ENCODE measurements at places on chromosomes 12 and 14. TPM values are rescaled to one million over a fixed set of nuclear protein-coding genes. Genes with fewer than 3 reads are reported as not detected.

The PTHLH gene
- not detected for total RNA-seq

The MDP1 gene
- 11.9 TPM for total RNA-seq

The EAPP gene
- 44.6 TPM for total RNA-seq

The ESRRB gene
- total RNA-seq: not detected

The IAPP gene
- total RNA-seq: not detected

The GLIPR1L2 gene
- total RNA-seq: not detected

The TROAP gene
- 80.4 TPM for total RNA-seq

The LRCOL1 gene
- total RNA-seq: not detected

The HEATR5A gene
- total RNA-seq: 9.4 TPM

The HCAR3 gene
- total RNA-seq: not detected

GRCh38 chr14:103882503-103883262, 35.3 kb upstream of the PPP1R13B start:
- peaks cover 2% of the 10 kb centered on the region for H3K27me3 ChIP-seq
- peaks cover 10% of the 10 kb centered on the region for H3K4me1 ChIP-seq

DNA sequence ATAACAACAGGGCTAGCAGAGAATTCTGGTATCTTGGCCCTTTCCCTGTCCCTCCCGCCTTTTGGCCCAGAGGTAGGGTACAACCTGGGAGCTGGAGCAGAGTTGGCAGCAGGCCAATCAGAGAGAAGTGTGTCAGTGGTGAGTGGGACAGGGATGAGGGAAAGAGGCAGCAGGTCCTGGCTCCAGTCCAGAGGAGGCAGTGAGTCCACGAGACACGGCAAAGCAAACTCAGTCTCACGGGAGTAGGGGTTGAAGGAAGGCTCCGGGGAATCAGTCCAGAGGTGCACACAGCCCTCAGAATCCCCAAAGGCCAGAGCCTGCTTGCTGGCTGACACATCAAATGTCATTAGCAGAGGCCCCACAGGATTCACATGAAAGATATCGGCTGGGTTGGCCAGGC, 7.3 kb downstream of the PAN2 start:
- H3K27ac ChIP-seq: no peak overlapping the region
- peaks cover 12% of the 10 kb centered on the region for H3K4me1 ChIP-seq
- H3K27me3 ChIP-seq: no peaks in the 10 kb centered on the region
- no peak overlapping the region for H3K4me3 ChIP-seq
- H3K36me3 ChIP-seq: peaks cover 17% of the 10 kb centered on the region

DNA sequence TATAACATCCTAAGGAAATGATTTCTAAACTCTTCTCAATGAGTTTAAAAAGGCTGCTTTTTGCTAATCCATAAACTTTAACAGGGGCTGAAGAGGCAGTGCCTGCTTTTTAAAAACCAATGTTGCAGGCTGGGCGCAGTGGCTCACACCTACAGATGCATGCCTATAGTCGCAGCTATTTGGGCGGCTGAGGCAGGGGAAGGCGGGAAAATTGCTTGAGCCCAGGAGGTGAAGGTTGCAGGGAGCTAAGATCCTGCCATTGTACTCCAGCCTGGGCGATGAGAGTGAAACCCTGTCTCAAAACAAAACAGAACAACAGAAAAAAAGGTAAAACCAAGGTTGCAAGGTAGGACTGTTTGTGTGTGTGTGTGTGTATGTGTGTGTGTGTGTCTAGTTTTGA, 531.2 kb downstream of the DIO2 start:
- H3K36me3 ChIP-seq: no peaks in the 10 kb centered on the region
- DNase-seq: no peak
- no peaks in the 10 kb centered on the region for H3K4me1 ChIP-seq
- no peaks in the 10 kb centered on the region for H3K27me3 ChIP-seq

GRCh38 chr14:33755358-33755757, 195.5 kb downstream of the EGLN3 start:
- H3K4me1 ChIP-seq: no peaks in the 10 kb centered on the region
- H3K27me3 ChIP-seq: no peaks in the 10 kb centered on the region
- no peak overlapping the region for H3K27ac ChIP-seq
- no peak overlapping the region for H3K4me3 ChIP-seq
- no peaks in the 10 kb centered on the region for H3K36me3 ChIP-seq

GRCh38 chr12:66735275-66735674, 56.4 kb upstream of the GRIP1 start:
- no peaks in the 10 kb centered on the region for H3K27me3 ChIP-seq
- no peak overlapping the region for H3K27ac ChIP-seq
- H3K36me3 ChIP-seq: no peaks in the 10 kb centered on the region
- H3K4me1 ChIP-seq: no peaks in the 10 kb centered on the region
- DNase-seq: no peak

DNA sequence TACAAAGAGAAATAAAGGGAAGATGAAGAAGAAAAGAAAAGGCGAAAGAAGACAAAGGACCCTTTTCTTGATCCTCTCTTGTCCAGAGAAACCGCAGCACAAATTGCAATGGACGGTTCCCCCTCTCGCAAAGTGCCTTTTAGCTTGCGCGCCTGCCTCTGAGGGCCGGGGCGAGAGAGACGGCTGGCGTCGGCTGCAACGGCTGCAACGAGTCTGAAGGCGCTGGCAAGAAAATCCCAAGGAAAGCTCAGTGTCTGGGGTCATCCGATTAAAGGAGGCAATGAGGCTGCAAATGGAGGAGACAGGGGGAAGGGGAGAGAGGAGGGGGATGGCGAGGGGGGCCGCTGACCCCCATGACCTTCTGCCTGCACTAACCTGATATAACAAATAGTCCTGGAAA, 671.5 kb downstream of the MED13L start:
- no peaks in the 10 kb centered on the region for H3K4me1 ChIP-seq
- no peak overlapping the region for H3K27ac ChIP-seq
- no peaks in the 10 kb centered on the region for H3K36me3 ChIP-seq
- no peak for DNase-seq

GRCh38 chr14:65487783-65488494, 75.4 kb downstream of the FUT8 start:
- H3K4me1 ChIP-seq: peaks cover 26% of the 10 kb centered on the region
- no peak for DNase-seq
- H3K4me3 ChIP-seq: no peak overlapping the region
- peaks cover 44% of the 10 kb centered on the region for H3K36me3 ChIP-seq
- H3K27ac ChIP-seq: peak overlapping the region; percentile 19
- no peaks in the 10 kb centered on the region for H3K27me3 ChIP-seq

DNA sequence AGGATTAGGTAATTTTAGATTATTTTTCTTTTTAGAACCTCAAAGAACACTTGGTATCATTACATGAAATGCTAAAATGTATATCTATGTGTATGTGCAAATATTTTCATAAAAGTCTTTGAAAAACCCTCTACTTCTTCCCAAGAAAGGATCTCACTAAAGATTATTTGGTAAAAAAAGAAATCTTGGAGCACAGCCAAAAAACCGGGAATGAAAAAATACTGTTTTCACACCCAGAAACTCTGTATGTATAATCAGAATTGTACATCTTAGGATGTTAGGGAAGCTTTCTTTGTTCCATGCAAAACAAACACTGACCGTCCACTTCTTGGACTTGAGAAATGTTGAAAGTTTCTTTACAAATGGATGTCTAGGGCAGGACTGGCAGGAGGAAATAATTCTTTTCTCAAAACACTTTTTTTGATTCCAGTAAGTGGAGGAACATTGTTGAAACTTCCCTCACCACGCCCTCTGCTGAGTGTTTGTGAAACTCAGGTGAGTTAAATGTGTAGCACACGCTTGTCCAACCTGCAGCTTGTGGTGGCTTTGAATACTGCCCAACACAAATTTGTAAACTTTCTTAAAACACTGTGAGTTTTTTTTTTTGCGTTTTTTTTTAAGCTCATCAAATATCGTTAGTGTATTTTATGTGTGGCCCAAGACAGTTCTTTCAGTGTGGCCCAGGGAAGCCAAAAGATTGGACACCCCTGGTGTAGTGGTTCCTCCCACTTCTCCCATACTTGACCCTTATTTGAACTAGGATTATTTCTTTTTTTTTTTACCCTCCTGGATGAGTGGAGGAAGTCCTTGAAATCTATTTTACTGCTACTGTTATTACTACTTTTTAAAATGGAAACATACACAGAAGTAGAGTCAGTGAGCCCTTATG, 26.6 kb downstream of the FBXO34 start:
- H3K4me3 ChIP-seq: no peak overlapping the region
- peaks cover 17% of the 10 kb centered on the region for H3K36me3 ChIP-seq
- H3K4me1 ChIP-seq: peaks cover 35% of the 10 kb centered on the region

DNA sequence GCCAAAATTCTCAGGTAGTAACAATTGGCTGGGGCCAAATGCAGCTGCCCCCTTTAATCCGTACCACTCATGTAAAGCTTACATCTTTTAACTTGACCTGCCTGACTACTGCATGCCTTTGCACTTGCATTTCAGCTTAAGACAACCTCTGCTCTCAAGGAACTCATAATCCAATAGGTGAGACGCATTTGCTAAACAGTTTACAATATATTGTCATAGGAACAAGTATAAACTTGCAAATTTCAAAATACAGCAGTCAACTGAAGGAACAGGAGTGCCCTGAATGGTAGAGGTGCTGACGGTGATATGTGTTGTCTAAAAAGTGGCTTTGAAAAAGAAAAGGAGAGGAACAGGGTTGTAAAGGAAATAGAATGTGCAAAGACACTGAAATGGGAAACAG, 3.6 kb upstream of the BRMS1L start:
- H3K36me3 ChIP-seq: no peaks in the 10 kb centered on the region
- peaks cover 2% of the 10 kb centered on the region for H3K27me3 ChIP-seq
- peaks cover 16% of the 10 kb centered on the region for H3K4me1 ChIP-seq
- DNase-seq: no peak
- no peak overlapping the region for H3K27ac ChIP-seq

GRCh38 chr12:54463034-54463433, 10.4 kb downstream of the GTSF1 start:
- no peaks in the 10 kb centered on the region for H3K4me1 ChIP-seq
- peaks cover 41% of the 10 kb centered on the region for H3K27me3 ChIP-seq
- H3K4me3 ChIP-seq: no peak overlapping the region
- DNase-seq: no peak
- no peak overlapping the region for H3K27ac ChIP-seq

DNA sequence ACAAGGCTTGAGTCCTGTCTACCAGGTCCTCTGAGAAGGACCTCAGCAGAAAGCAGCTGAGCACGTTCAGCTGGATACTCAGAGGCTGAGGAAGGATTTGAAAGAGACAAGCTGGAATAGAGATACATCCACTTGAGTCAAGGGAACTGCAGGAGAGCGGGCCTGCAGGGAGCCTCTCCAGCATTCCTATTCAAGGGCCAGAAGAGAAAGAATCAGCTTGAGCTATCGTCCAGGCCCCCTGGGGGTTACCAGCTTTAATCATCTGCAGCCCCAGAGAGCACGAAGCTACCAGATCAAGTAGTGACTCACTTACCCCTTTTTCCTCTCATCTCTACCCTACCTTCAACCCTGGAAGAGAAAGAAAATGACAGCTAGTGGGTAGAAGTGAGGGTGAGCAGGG, 80.9 kb downstream of the NDUFA12 start:
- no peaks in the 10 kb centered on the region for H3K4me1 ChIP-seq
- H3K36me3 ChIP-seq: no peaks in the 10 kb centered on the region
- no peaks in the 10 kb centered on the region for H3K27me3 ChIP-seq
- no peak overlapping the region for H3K4me3 ChIP-seq
- H3K27ac ChIP-seq: peak overlapping the region; percentile 22
- no peak for DNase-seq

DNA sequence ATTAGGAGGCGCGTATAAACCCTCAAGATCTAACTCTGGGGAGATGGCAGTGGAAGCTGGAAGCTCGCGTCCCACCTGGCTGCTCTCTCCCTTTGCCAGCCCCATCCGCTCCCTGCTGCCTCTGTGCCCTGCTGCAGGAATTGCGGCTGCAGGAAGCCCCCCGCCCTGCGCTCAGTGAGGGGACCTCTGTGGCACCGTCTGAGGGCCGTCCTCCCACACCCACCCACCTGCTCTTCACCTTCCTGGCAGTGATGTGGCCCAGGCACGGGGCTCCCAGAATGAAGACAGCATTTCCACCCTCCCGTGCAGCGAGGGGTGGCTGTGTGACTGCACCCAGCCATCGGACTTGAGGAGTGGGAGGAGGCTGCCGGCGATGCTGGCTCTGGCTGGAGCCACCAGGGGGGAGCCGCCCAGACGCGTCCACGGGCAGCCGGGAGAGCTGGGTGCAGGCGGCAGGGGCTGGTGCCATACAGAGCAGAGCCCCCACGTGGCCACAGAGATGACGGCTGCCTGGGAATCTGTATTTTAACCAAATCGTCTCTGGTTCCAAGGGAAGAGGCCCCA, 28.3 kb upstream of the GALNT9 start:
- H3K27me3 ChIP-seq: no peaks in the 10 kb centered on the region
- H3K4me3 ChIP-seq: no peak overlapping the region
- H3K27ac ChIP-seq: no peak overlapping the region

- H3K27ac ChIP-seq: no peak overlapping the region
- H3K4me3 ChIP-seq: no peak overlapping the region
- no peaks in the 10 kb centered on the region for H3K36me3 ChIP-seq
Observed at GRCh38 chr12:94140556-94140955, 7.8 kb upstream of the PLXNC1 start.
